ENCODE measurements at places on chromosomes 7 and 10. TPM values are rescaled to one million over a fixed set of nuclear protein-coding genes. Genes with fewer than 3 reads are reported as not detected.

DNA sequence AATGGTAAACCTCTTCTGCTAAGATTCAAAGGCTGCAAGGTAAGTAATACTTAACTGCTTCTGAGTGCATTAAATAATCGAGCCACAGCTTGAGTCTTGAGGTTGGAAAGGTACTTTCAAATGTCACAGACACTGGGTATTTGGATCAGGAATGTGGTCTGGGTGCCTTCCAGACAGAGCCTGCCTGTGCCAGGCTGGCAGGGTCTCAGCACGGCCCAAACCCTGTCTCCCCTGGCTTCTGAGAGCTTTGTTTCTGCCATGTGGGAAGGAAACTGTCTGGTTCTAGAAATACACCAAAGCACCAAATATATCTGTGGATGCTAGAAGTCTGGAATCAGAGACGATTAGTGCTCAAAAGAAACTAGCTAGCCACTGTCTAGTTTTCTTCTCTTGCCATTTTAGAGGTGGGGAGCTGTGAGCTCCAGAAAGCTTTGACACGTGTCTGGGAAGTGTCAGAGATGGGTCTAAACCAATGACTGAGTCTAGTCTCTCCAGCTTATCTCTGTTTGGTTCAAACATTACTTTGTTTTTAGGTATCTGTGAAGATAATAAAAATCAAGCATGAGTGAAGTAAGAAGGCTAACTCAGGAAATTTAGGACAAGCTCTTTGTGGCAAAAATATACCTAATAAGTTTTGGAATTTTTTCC lies 162.8 kb downstream of the CYP26A1 start:
- no peak for DNase-seq

- no peak for DNase-seq
These were observed 45.1 kb downstream of the WIPI2 start for GRCh38 chr7:5234852-5235831.

DNA sequence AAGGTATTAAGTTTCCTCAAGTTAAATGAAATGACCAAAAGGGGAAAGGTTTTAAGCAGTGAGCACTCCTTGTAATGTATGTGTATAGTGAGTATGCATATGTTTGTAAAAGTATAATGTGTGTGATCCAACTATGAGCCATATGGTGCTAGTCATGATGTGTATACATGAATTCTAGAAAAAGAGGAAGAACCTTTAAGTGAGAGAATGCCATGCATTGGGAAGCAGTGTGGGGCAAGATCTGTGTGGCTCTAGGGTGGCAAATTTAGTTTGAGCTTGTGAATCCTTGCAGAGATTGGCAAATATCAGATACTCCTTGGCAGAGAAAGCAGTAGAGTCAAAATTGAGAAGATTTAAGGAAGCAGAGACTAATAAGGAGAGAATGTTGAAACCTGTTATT lies 435.0 kb downstream of the AUTS2 start:
- no peak for DNase-seq

DNA sequence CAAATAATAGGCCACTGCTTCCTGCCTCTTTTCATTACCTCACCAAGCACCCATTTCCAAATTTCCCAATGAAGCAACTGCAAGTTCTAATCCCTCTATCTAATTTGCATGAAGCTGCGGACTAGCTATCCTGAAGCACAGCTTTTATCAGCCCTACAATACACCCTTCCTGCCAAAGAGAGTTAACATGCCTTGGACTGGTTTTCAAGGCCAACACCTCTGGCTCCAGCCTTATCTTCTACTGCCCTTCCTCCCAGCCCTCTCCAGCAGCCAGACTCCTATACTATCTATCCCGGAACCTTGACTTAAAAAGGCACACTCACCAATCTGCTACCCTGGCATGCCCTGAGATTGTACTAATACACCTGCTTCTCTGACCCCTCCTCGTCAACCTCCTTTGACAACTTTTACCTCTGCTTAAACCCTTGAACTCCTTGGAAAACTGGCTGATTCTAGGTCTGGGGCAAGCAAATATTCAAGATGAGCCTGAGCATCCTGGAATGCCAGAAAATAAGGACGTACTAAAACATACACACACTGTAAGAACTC lies 73.4 kb downstream of the SGMS1 start:
- DNase-seq, result no peak

DNA sequence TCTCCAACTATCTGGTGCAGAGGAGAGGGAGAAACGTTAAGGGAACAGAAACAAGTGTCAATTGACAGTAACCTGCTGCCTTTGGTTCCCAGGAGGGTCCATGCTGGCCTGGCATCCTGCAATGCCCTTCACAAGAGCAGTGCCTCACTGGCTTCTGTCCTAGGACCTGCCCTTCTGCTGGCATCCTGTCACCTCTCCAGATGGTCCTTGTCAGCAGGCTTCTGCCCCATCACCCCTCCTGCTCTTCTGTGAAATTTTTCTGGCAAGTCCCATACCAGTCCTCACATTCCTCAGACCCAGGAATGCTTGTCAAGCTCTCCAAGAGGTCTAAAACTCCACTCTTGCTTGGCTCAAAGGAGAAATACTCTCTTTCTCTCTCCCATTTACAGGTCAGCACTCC lies 34.2 kb downstream of the C10orf67 start:
- DNase-seq, result no peak

- DNase-seq, result no peak
These were observed 111.2 kb upstream of the BET1 start for GRCh38 chr7:94115316-94115715.

DNA sequence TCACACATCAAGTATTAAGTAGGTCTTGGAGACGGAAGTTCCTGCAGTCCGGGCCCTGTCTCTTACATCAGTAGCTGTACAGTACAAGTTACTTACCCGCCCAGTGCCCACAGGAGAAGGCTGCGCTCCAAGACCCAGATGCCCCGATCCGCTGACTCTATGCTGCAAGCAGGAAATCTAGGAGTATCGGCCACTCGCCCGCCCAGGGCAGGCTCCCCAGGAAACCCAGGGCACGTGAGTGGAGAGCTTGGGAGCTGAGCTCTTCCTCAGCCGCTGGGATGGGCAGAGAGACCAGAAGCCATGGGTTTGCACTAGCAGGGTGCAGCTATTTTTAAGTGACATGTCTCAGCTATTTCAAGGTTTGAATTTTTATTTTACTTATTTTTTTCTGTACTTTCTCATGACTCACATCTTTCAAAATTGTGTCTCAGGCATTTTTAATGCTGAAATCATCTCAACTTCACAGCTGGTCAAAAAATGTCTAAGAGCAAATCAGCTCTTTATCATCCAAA lies 1.9 kb upstream of the GPER1 start:
- DNase-seq, result no peak

- no peak for DNase-seq
These were observed 1.1 kb downstream of the SFMBT2 start for GRCh38 chr10:7409732-7410168.

Gene BTBD16
- 0.37 TPM for total RNA-seq

Gene RET
- 0.79 TPM for total RNA-seq

Gene SYNPO2L
- total RNA-seq, result not detected
